ENCODE measurements at places on chromosomes 2 and 18.

DNA sequence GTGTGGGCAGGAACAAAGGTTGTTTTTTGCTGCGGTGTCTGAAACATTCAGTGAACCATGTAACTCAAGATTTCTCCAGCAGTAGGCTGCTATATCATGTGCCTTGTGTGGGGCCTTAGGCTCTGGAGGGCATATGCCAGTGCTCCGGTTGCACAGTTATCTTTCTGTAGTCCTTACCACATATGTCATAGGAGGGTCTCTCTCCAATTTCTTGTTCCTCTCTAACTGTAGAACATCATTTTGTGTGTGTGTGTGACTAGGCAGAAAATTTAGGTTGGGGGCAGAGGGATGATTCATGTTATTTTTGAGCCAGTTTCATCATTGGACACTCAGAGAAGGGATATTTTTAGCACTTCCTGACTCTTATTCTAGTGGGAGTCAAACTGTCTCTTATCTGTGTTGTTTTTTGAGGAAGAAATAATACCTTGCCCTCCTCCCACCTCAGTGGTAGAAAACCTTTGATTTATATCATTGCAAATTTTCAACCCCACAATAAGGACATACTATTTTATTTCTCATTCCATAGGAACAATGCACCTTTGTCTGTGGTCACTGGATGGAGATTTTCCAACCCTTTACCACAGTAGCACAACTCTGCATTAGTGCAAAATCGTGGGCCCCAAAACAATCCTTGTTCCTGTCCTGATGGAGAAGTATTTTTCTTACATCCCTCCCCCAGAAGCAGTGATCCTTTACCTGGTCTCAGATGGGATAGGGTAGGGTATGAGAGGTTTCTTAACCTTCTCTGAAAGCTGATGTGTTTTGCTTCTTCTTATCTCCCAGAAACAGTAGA, 113.9 kb downstream of the CCDC74A start:
- DNase-seq: no peak

- no peak for DNase-seq
Measured at GRCh38 chr2:45962177-45962921, 310.9 kb downstream of the PRKCE start.

- DNase-seq: no peak
Measured at GRCh38 chr2:112622528-112622849, 23.2 kb upstream of the SLC20A1 start.

DNA sequence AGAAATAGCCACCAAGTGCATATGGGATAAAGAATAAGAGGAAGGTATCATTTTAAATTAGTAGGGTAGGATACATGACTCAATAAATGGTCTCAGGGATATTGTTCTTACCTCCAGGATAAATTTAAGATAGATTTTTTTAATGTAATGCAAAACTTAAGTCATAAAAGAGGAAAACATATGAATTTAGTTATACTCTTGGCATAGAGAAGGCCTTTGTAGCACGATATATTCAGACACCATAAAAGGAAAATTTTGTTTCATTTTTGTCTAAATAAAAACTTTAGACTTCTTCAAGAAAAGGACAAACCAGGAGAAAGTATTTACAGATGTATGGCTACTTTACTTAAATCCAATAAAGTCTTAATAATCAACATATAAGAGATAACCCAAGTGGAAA, 78.5 kb upstream of the CAB39 start:
- no peak for DNase-seq

DNA sequence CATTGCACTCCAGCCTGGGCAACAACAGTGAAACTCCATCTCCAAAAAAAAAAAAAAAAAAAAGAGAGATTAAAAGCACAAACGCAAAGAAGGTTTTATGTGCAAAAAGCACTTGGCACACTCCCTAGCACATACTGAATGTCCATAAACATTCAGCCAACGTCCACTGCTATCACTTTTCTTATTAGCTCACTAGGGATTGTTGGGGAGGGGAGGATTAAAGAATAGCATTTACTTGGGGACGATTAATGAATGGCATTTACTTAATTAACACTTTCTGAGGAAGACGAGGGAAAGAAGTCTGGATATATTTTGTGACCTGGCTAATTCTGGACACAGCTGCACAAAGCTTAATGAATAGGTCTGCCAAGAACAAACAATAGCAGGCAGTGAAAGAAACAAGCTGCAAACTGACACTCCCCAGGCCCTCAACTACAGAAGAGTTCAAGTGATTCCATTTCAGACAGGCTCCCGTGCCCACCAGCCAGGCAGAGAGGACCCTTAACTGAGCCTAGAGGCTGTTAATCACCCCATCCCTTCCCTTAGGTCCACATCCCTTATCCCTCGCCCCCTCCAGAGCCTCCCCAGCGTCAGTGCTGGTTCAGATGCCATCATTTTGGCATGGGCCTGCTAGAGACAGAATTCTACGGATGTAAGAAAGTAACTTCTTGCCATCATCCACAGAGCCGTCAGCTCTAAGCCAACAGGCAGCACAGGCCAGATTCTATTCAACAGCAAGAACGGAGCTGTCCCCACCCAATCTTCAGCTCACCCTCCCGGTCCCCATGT, 7.4 kb downstream of the CYB5A start:
- no peak for DNase-seq

DNA sequence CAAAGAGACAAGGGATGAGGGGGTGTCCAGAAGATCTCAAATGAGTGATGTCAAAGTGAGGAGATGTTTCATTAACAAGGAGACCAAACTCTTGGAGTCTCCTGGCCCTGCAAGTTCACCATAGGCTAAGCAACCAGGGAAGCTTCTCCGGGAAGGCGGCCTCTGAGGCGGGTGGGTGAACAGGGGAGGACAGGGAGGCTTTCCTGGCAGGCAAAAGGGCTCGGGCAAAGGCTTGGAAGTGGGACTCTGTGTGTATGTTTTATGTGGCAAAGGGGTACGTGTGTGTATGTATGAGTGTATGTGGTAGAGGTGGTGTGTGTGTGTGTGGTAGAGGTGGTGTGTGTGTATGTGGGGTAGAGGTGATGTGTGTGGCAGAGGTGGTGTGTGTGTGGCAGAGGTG, 163.9 kb downstream of the DYSF start:
- DNase-seq: no peak

- DNase-seq: no peak
Measured at GRCh38 chr18:55576001-55576400, 12.0 kb downstream of the TCF4 start.

GRCh38 chr2:55236992-55237543, 4.6 kb downstream of the RPS27A start:
- DNase-seq: no peak

GRCh38 chr2:45259547-45260160, 250.4 kb upstream of the SIX2 start:
- DNase-seq: no peak

DNA sequence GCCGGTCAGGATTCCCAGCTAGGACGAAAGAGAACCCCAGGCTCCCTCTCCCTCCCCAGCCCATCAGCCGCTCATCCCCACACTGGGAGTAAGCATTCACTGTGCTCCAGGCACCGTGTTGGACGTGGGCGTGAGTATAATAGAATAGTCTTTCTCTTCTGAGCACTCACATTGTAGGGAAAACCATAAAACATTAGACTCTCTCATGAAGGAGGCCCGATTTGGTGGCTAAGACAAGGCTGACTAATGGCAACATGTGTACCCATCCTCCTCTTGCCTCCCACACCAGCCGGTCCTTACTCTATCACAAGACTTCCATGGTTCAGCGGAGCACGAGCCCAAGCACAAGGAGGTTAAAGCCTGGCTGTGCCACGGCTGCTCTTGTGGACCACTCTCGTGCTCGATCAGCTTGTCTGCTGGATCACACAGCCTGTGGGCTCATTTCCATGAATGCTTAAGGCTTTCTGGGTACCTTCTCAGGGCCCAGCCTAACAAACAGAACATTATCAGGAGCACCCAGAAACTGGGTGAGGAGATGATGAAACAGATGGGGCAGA, 540.9 kb upstream of the RAB6C start:
- DNase-seq: no peak

DNA sequence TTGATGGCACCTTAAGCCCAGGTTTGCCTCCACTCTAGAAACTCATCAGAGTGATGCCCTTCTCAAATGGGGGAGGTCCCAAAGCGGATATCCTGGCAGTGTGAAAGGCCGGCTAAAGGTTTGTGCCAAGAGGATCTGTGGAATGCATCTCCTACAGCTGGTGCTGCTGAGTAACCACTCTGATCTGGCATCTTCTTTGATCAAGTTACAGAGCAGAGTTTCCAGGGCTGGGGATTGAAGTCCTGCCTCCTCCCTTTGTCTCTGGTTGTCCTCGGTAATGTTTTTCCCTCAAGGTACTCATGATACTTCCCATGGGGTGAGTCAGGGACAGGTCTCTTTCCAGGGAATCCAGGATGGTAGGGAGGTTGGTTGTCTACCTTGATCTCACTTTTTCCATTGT, 24.6 kb downstream of the PRKRA start:
- DNase-seq: no peak

GRCh38 chr2:210913461-210913860, 357.1 kb downstream of the CPS1 start:
- DNase-seq: no peak

DNA sequence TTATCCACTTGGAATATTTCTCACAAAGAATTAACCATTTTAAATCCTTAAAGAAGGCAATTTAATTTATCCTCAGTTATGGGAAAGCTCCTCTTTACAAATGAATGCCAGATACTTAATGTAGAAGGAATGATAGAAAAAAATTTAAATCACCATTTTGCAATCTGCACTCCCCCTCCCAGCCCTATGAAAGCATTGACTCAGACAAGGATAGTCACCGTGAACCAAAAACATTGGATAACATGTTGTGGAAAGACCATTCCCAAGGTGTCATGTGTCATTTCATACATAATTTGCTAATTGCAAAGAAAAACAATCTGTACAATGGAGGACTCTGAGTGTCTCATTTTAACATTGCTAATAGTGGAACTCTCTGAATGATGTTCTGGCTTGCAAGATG, 421.0 kb downstream of the TXNL1 start:
- no peak for DNase-seq

DNA sequence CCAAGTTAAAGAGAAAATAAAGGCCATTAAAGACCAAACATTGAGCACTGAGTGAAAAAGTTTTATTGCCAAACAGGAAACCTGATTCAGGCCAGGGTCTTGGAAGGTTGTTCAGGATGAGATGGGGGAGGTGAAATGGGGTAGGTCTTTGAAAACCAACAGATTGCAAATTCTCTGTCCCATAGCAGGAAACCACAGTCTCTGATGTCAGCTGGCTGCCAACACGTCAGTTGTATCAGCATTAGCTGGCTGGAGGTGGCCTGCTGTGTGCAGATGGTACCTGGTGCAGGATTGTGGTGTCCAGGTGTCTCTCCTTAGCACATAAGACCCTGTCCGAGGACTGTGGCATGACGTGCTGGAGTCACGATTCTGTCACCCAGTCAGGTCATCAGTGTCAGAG, 106.3 kb downstream of the MSH2 start:
- no peak for DNase-seq

GRCh38 chr2:15778529-15779219, 161.7 kb upstream of the MYCN start:
- no peak for DNase-seq

DNA sequence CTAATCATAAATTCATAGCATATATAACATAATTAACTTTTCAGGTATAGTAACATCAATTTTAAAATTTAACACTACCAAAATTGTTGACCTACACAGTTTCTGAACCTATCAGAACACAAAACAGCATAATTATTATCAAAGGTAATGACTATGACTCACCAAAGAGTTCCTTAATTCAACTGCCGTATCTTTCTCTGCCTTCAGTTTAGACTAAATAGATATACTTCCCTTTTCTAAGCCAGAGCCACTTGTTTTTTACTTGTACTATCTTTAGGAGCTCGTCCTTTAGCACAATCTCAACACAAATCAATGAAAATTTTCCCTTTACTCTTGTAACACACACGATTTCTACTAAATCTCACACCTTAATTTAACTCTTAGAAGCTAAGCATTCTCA, 54.4 kb downstream of the CCDC88A start:
- no peak for DNase-seq

- no peak for DNase-seq
Measured at GRCh38 chr2:195338856-195339255, 318.2 kb upstream of the SLC39A10 start.

GRCh38 chr18:334575-335132, 66.8 kb upstream of the THOC1 start:
- DNase-seq: no peak

- no peak for DNase-seq
Measured at GRCh38 chr2:66830881-66831280, 396.0 kb downstream of the MEIS1 start.

DNA sequence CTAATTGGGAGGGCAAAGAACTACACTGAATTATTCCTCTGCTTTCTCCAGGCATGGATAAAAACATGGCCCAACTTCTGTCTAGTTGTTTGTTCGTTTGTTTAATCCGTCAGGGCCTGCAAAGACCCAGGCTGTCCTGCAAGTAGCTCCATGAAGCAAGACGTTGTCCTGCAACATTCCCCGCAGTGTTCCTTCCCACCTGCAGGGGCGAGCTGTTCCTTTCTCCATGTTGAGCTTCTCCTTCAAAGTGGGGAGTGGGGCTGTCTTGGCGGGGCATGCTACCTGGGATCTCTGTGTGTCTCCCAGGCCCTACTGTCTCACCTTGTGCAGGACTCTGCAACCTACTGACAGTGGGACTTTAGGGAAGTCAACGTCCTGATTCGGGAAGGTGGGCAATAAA, 264.0 kb upstream of the SMIM21 start:
- DNase-seq: no peak

DNA sequence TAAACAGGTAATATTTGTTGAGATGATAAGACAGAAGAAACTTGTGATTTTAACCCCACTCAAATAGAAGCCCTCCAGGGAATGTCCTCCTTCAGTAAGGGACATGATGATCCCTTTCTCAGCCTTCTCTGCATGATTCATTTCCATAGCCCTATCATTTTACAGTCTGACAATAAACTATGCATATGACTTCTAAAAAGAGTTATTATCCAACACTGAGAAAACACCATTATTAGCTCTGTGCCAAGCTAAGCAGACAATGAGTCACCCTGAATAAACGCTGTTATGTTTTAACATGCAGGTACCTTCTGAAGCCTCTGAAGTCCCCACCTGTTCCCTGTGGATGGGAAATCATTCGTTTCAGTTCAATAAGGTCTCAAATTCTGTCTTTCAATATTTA, 54.7 kb downstream of the DTNB start:
- DNase-seq: no peak

DNA sequence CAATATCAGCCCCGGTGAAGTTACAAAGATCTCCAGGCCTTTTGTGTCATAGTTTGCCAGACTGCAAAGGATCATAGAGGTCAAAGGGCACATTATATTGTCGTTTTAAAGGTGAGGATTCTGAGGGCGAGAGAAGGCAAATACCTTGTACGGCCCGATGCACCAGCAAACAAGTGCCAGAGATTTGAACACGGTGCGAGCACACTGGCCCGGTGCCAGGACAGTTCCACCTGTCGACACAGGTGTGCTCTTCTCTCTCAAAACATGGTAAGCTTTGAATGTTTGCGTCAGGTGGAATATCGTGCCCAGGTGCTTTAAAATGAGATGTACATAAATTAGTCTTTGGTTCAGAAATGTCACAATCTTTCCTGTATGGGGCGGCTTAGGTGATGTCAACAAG, 776.1 kb upstream of the ID2 start:
- DNase-seq: no peak

All from GM13977 (cell line).